ENCODE measurements at places on chromosomes 6 and 20.

DNA sequence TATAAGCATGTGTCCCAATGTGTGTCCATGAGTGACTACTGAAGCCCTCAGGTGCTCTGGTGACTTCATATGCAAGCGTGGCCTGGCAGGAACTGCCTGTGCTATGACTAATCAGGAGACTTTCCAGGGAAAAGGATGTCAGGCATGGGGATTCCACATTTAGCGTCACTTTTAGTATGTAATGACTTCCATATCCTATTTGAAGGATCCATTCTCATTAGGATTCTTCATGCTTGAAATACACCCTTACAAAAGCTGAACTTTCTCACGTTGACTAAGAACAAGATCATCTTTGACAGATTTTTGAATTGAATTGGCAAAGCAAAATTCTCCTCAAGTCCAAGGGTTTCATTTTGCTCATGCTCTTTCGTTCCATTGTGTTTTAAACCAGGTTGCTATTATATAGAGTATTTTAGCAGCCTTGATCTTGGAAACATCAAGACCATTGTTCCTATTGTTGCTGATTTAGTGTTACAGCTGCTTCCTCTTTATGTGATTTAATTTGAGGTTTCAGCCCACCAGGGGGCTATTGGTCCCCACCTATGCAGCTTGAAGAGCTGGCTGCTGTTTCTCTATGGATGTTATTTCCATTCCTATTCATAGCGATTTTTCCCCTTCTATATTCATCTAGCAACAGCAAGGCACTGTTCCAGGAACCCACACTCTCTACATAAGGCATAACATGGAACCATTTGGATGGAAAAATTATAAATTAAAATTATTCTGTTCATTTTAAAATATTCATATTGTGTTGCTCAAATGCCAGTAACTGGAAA is 418.6 kb downstream of the CDKAL1 start:
- DNase-seq, result no peak

DNA sequence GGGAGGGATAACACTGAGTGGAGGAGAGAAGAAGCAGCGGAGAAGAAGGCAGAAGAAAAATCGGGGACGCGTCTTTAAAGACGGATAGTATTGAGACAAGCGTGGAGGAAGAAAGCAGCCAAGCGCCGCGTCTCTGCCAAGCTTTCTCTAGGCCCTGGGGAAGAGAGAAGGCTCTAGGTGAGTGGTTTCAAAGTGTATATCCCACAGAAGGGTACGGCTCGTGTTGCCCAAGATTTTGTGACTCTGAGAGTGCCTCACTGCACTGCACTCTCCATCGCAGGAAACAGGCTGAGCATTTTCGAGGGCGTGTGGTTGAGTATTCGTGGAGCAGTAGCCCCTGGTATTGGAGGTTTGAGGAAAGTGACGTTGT is 185.4 kb downstream of the TRIM27 start:
- no peak for DNase-seq

DNA sequence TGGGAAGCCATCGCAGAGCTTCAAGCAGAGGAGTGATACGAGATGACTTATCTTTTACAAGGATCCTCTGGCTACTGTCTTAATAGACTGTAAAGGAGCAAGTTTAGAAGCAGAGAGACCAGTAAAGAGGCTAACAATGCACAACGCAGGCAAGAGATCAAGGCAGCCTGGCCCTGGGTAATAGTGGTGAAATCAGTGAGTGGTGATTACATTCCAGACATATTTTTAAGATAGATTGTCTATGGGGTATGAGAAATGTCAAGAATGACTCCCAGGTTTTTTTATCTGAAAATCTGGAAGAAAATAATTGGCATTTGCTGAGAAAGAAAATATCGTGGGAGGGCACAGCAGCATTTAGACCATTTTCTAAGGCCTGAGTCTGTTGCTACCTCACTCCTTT is 213.6 kb upstream of the HTR1E start:
- DNase-seq, result no peak

- no peak for DNase-seq
Observed at GRCh38 chr6:142013287-142013686, 119.4 kb upstream of the GJE1 start.
